ENCODE measurements at places on chromosomes 2 and 18.
A peak's percentile ranks its signal among the peaks of the same experiment; 100 is the strongest.

GRCh38 chr2:106953236-106953635 lies 67.3 kb upstream of the ST6GAL2 start:
- DNase-seq, result no peak

GRCh38 chr18:63850636-63851035 lies 36.9 kb upstream of the SERPINB2 start:
- DNase-seq, result no peak

DNA sequence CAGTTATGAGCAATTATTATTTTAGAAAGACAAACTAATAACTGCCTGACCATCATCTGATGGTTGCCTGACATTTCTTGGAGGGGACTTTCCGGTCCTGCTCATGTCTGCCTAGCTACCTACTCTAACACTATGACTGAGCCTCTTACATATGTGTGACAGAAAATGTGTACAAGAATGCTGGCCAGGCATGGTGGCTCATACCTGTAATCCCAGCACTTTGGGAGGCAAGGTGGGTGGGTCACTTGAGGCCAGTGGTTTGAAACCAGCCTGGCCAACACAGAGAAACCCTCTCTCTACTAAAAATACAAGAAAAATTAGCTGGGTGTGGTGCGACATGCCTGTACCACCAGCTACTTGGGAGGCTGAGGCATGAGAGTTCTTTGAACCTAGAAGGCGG lies 666.3 kb downstream of the KCNJ3 start:
- no peak for DNase-seq

DNA sequence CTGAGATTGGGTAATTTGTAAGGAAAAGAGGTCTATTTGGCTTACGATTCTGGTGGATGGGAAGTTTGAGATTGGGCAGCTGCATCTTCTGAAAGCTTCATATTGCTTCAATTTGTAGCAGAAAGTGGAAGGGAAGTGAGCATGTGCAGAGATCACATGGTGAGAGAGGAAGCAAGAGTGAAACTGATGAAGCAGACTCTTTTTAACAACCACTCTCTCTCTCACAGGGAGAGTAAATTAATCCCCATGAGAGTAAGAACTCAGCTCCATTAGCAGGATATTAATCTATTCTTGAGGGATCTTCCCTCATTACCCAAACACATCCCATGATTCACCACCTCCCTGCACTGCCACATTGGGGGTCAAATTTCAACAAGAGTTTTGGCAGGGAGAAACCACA lies 298.5 kb upstream of the CELF4 start:
- no peak for DNase-seq

DNA sequence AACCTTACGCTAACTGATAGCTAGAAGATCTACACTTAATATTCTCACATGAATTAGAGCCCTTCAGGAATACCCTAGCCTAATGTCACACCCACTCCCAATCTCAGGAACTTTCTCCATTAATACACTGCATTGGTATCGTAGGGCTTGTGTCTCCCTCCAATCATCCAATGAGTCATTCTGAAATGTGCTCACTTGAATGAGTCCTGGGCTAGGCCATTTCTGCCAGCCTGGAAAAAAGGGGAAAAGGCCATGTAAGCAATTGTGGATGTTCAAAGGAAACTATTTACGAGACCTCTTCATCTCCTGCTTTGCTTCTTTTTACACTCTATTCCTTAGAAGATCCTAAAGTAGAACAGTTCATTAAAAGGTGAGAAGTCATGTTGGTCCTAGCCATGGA lies 18.8 kb downstream of the ZEB2 start:
- no peak for DNase-seq

- peak; percentile 32 for DNase-seq
Observed at GRCh38 chr2:65396348-65397026, 35.9 kb downstream of the SPRED2 start.

All from hematopoietic multipotent progenitor cell treated with erythropoietin and hydrocortisone succinate and interleukin-3 and kit ligand, for 6 days (in vitro differentiated cells).